Uterus (tissue), 4 donors: ENCODE measurements at places on chromosomes 5 and 9. TPM values are rescaled to one million over a fixed set of nuclear protein-coding genes. Genes with fewer than 3 reads are reported as not detected.

Gene EIF4EBP3
- not detected for total RNA-seq

Gene ACER2
- 8.0 TPM for total RNA-seq

Gene LRRC70
- total RNA-seq, result 5.6 TPM

Gene WWC1
- total RNA-seq, result under 0.01 TPM

Gene PCDHGB5
- total RNA-seq, result 16.5 TPM

Gene GPX8
- 10.6 TPM for total RNA-seq

Gene PCA3
- not detected for total RNA-seq

Gene FBP2
- not detected for total RNA-seq

Gene TMEM8B
- total RNA-seq, result 11.3 TPM

Gene SPAAR
- 4.1 TPM for total RNA-seq

Gene OR13C9
- 0.62 TPM for total RNA-seq

Gene MARVELD2
- not detected for total RNA-seq

Gene CLIC3
- 1.5 TPM for total RNA-seq

Gene RANBP17
- total RNA-seq, result 11.6 TPM

Gene DMGDH
- total RNA-seq, result not detected

Gene BAAT
- not detected for total RNA-seq

Gene HMCN2
- total RNA-seq, result 1.8 TPM

Gene ACTBL2
- total RNA-seq, result not detected

Gene NDUFA8
- total RNA-seq, result 26.1 TPM

Gene EQTN
- total RNA-seq, result not detected
